Left lung (tissue), 14 donors: ENCODE measurements at places on chromosomes 3 and 15.

DNA sequence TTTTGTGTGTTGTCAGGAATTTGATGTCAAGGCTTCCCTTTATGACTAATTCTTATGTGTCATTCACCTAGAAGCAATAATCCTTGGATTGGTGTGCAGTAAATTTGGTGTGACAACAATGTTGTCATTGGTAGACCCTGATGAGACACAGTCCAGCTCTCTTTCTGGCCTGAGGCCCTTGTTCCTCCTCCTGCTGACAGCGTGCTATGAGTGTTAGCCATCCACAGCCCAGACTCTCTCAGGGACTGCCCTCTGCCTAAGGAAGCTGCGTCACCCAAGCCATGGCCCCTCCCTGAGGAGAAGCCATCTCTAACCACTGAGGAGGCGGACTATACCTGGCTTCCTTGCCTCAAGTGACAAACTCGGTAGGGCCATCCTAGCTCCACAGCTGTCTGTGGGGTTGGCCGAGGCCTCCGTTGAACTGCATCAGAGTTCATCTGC is 13.3 kb upstream of the TM4SF1 start:
- no peaks in the 10 kb centered on the region for H3K36me3 ChIP-seq
- no peak overlapping the region for H3K4me3 ChIP-seq
- H3K27ac ChIP-seq = no peak overlapping the region

DNA sequence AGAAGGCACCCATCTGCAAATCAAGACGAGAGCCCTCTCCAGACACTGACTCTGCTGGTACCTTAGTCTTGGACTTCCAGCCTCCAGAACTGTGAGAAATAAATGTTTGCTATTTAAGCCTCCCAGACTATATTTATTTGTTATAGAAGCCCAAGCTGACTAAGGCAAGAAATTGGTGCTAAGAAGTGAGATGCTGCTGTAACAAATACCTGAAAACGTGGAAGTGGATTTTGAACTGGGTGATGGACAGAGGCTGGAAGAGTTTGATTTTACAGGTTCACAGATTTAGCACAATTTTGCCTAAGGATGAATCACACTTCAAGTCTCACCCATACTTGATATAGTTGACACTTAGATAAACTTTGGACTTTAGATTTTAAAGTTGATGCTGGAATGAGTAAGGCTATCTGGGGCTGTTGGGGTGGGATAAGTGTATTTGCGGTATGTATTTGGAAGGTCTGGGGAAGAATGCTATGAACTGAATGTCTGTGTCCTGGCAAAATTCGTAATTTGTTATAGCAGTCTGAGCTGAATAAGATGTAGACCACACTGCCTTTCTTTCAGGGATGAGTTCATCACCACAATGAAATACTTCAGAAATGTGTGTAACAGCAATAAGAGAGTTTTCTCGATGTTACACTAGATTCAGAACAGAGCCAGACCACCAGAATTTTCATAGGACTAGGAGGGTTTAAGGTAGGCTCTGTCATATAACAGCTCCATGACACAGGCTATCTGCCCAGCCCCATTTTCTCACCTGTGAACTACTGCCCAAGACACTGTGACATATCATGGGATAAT is 120.5 kb upstream of the LMCD1 start:
- no peak overlapping the region for H3K27ac ChIP-seq
- DNase-seq = no peak
- no peaks in the 10 kb centered on the region for H3K36me3 ChIP-seq
- no peaks in the 10 kb centered on the region for H3K27me3 ChIP-seq
- no peaks in the 10 kb centered on the region for H3K4me1 ChIP-seq

DNA sequence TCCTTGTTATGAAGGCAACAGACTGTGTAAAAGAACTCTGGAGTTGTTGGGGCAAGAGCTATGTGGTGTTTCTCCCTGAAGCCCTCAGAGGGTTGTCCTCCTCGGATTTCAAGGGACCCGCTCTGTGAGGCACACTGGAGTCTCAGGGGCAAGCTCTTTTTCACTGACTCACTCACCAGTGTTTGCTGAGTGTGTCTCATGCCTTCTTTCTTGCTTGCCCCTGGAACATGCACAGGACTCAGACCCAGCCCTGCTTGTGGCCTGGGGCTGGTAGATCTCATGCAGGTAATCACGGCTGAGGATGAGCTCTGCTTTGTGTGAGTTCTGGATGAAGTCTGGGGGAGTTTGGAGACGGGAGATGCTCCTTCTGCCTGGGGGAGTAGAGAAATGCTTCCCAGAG is 93.7 kb downstream of the CACNA1D start:
- no peaks in the 10 kb centered on the region for H3K27me3 ChIP-seq
- H3K4me1 ChIP-seq = no peaks in the 10 kb centered on the region
- no peak for DNase-seq
- no peaks in the 10 kb centered on the region for H3K36me3 ChIP-seq

GRCh38 chr3:190281308-190282051 is 40.8 kb downstream of the CLDN1 start:
- H3K27me3 ChIP-seq = no peaks in the 10 kb centered on the region
- H3K4me3 ChIP-seq = no peak overlapping the region
- DNase-seq = no peak
- peaks cover 9% of the 10 kb centered on the region for H3K4me1 ChIP-seq
- H3K27ac ChIP-seq = peak overlapping the region; percentile 16

DNA sequence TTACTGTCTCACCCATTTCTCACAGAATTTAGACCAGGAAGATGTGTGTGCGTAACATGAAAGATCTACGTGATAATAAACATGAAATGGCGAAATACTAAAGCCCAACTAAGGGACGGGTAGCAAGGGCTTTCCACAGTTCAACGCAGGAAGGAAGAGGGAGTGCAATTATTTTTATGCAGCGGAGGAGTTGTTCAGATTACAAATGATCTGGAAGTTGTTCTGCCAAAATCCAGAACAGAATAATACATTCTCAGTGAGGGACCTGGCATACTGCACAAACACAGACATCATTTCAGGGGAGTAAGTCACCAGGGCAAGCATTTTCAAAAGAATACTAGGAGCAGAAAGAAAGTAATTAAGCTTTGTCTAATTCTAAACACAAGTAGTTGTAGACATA is 133.6 kb upstream of the RAP2B start:
- no peaks in the 10 kb centered on the region for H3K36me3 ChIP-seq
- H3K4me3 ChIP-seq = no peak overlapping the region
- no peaks in the 10 kb centered on the region for H3K4me1 ChIP-seq
- no peaks in the 10 kb centered on the region for H3K27me3 ChIP-seq
- H3K27ac ChIP-seq = no peak overlapping the region

- H3K27ac ChIP-seq = no peak overlapping the region
- no peak for DNase-seq
- H3K4me1 ChIP-seq = peaks cover 2% of the 10 kb centered on the region
- no peaks in the 10 kb centered on the region for H3K27me3 ChIP-seq
- no peaks in the 10 kb centered on the region for H3K36me3 ChIP-seq
- no peak overlapping the region for H3K4me3 ChIP-seq
These were observed 128.6 kb downstream of the TPRG1 start for GRCh38 chr3:189300345-189300744.

DNA sequence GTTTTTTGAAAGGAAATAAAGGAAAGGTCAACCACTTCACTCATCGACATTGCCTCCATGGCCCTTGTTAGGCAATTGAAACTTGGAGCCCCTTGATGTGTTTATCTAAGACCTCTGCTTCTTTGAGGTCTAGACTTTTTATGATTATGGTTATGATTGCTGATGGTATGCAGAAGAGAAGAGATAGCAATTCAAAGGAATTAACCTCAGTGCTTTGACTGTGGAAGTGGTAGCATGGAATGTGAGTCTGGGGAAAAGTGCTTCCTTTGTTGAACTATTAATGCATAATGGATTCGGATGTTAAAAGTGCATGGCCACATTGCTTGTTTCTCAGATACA is 46.1 kb downstream of the FNDC3B start:
- H3K36me3 ChIP-seq = no peaks in the 10 kb centered on the region
- H3K4me3 ChIP-seq = no peak overlapping the region
- no peaks in the 10 kb centered on the region for H3K27me3 ChIP-seq
- DNase-seq = no peak
- peaks cover 5% of the 10 kb centered on the region for H3K4me1 ChIP-seq
